ENCODE measurements at places on chromosomes 5 and 9.

DNA sequence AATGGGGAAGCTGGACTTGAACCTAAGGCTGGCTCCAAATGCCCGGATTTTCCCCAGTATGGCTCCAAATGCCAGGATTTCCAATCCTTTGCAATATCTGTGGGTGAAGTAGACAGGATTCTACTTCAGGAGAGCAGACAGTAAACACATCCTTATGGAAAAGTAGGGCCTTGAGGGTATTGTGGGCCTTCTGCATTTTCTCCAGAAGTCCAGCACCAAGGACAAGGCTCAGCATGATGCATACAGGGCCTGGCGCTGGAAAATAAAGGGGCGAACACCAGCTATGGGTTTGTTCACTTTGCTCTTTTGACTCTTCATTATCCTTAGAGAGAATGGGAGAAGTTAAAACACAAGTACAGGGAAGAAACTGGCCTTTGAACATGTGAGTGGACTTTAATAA is 347.5 kb downstream of the SEMA5A start:
- no peak for DNase-seq

DNA sequence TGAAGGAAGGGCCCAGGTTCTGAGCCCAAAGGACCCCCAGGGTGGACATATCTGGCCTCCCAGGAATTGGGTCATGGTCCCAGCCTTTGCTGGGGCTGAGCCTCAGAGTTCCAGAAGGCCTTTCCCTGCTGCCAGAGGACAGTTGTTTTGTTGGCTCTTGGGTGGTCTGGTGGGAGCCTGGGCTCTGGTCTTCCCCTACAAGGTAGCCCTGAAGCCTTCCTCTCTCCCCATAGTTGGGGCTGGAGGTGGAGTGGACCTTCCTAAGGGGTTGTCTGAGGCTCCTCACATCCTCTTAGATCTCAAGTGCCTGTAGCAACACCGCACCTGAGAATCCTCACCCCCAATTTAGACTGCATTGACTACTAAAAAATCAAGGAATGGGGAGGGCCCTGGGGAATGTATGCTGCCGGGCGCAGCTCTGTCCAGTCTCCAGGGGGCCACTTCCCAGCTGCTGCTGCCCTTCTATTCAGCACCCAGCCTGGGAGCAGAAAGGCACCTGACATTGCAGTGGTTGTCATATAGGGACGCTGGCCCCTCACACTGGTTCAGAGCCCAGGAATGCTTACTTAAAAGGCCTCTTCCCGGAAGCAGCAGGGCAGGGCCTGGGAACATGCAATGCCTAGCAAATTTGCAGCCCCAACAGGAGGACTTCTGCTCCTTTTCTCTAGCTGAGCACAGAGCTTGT is 66.4 kb downstream of the IL31RA start:
- no peak for DNase-seq

DNA sequence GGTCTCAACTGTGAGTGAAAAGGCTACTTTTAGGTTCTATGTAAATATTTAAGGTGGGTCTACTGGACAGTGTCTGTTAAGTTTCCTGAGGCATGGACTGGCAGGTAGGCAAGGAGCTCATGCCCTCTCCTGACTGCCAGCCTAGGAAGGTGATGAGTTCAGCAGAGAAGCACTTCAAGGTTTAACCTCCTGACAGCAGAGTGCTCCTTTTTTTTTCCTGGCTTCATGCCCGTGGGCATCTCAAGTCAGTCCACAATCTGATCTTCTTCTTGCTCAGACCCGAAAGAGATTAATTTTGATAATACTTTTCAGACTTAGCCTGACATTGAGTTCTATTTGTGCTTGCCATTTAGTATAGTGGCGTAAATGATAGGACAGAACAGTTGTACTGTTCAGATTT is 241.9 kb upstream of the NREP start:
- DNase-seq, result no peak

DNA sequence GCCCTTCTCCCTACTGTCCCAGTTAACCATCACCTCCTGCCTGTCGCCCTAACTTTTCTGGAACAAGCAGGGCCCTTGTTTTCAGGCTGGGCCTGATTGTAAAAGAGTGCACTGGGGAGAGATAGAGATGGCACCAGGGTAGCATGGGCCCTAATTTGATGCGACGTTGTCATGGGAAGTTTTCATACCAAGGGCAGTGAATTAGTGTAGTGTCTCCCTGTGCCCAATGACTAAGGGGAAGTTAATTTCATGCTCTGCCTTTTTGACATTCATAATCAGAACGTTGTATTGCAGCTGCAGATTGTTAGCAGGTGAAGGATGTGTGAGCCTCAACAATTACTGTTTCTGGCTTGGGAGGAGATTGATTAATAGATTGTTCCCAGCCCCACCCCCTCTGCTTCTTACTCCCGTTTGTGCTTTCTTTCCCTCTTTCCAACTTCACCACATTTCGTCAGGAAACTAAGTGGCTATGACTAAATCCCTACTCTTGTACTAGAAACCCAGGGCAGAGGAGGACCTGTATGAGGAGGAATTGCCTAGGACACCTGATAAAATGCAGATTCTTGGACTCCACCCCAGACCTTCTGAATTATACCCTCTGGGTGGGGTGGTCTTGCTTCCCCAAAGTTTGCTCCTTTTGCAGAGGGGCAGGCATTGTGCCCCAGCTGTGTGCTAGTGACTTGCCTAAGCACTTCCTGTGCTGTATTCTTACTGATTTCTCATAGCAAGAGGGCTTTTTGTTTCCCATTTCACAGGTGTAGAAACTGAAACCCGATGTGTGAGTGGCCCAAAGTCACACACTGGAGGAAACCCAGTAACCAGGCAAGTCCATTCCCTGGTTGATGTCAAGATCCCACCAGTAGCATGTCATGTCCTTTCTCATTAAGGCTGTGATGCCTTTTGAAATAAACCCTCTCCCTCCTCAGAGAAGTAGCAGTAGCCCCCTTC is 56.3 kb downstream of the DAB2IP start:
- DNase-seq, result no peak

DNA sequence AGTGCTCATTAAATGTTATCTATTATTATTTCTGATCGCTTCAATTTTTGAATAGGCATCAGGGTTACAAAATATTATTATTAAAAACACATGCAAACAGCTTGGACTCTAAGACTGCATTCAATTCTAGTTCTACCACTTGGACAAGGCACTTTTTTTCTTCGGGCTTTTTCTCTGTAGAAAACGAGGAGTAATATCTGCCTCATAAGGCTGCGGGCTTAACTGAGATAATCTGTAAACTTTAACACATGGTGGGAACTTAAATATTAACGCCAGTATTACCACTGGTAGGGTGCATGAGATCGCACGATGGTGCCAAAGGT is 511 bp upstream of the SPDL1 start:
- DNase-seq, result no peak

Measured in HT-29 (cell line).